ENCODE measurements at places on chromosomes 7 and 10.

DNA sequence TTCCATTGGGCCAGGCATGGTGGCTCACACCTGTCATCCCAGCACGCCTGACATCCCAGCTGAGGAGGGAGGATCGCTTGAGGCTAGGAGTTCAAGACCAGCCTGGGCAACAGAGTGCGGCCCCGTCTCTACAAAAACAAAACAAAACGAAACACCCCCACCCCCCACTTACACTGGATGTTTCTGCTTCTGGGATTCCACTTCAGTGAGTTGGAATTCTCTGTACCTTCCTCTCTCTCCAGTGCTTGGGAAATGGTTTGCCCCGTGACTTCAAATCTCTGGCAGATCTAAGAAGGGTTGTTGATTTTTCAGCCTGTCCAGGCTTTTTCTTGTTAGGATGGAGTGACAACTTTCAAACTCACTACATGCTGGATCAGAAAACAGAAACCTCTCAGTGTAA, 106.9 kb downstream of the ANLN start:
- H3K27ac ChIP-seq = peak overlapping the region; percentile 80

DNA sequence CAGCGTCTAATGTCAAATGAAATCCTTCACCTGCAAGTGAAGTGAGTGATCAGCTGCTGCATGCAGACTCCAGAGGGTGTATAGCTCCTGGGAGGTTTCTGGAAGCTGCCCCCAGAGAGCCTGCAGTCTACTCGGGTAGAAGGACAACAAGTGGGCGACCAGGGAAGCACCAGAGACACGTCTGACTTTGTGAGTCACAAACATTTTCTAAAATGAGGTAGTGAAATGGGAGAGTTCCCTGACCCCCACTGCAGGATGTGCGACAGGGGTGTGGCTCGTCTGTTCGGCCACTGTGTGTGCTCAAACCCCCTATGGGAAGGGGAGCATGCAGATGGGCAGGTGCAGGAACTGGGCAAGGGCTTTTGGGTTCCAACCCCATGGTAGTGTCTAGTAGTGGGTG, 177.1 kb upstream of the PRKCQ start:
- DNase-seq = no peak
- no peaks in the 10 kb centered on the region for H3K4me1 ChIP-seq
- no peak overlapping the region for H3K4me3 ChIP-seq

DNA sequence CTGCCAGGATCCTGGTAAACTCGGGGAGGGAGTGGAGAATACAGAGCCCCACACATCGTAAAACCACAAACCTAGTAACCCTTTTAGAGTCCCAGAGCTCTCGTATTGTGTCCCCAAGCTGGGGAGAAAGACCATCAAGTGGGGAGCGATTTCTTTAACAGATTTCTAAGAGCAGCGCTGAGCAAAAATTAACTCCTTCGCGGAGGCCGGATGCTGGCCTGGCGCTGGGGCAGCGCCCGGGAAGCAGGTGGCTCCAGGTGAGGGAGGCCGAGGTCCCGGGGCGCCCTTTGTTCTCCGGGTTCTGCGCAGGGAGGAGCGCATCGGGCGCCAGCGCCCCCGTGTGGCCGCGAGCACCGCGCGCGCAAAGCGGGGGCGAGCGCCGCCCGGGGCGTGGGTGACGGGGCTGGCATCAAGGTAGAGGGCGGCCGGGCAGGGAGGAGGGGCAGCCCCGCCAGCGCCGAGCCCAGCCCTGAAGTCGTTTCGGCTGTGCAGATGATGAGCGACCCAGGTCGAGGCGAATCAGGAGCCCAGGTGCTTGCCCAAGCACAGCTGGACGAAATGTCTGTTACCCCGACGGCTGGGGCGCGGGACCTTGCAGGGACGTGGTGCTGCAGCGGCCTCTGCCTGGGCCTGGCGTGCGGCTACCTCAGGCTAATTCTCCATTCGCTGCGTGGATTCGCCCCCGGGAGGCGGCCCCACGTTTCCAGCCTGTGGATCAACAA, 10.4 kb upstream of the FGFR2 start:
- peaks cover 19% of the 10 kb centered on the region for H3K4me1 ChIP-seq
- peak; percentile 54 for DNase-seq
- H3K27me3 ChIP-seq = no peaks in the 10 kb centered on the region
- peak overlapping the region; percentile 56 for H3K4me3 ChIP-seq

- no peaks in the 10 kb centered on the region for H3K27me3 ChIP-seq
- DNase-seq = no peak
- no peaks in the 10 kb centered on the region for H3K36me3 ChIP-seq
- H3K4me3 ChIP-seq = no peak overlapping the region
- peaks cover 25% of the 10 kb centered on the region for H3K4me1 ChIP-seq
Measured at GRCh38 chr7:105350906-105351305, 37.8 kb downstream of the SRPK2 start.

DNA sequence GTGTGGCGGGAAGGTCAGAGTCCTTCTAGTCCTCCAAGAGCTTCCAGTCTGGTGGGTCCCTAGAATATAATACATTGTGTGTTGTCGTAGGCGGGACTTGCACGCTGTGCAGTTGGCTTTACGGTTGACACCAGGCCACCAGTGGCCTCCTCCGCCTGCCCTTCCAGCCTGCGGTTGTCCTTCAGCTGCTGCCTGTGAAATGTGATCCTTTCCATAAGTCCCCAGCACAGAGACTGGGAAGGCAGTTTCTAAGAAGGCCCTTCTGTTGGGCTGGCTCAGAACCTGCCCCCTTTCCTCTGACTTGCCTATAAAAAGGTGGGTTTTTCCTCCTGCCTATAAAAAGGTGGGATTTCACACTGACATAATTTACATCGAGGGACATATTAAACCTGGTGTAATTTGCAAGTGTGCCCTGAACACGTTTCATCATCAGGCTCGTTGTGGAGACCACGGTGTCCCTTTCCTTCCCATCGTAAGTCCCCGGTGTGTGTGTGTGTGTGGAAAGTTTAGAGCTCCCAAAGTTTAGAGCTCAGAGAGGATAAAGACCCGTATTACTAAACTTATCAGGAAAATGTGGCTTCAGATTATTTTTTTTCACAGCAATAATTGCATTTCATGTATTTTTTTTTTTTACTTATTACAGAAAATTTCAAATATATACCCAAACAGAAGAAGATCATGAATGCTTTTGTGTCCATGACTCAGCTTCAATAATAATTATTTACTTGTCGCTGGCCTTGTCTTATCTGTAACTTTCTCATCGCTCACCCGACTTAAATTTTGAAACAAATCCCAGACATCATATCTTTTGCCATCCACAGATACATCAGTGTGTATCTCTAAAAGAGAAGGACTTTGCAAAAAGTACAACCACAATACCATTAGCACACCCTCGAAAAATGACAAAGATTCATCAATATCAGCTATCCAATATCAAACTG, 45.1 kb downstream of the CUX1 start:
- H3K4me1 ChIP-seq = peaks cover 14% of the 10 kb centered on the region
- no peak overlapping the region for H3K4me3 ChIP-seq
- no peaks in the 10 kb centered on the region for H3K36me3 ChIP-seq
- H3K27me3 ChIP-seq = no peaks in the 10 kb centered on the region
- no peak for DNase-seq
- H3K27ac ChIP-seq = no peak overlapping the region

GRCh38 chr10:17053513-17053912, 76.1 kb downstream of the CUBN start:
- H3K4me3 ChIP-seq = no peak overlapping the region
- no peak for DNase-seq
- H3K36me3 ChIP-seq = no peaks in the 10 kb centered on the region
- H3K27me3 ChIP-seq = no peaks in the 10 kb centered on the region
- no peak overlapping the region for H3K27ac ChIP-seq

DNA sequence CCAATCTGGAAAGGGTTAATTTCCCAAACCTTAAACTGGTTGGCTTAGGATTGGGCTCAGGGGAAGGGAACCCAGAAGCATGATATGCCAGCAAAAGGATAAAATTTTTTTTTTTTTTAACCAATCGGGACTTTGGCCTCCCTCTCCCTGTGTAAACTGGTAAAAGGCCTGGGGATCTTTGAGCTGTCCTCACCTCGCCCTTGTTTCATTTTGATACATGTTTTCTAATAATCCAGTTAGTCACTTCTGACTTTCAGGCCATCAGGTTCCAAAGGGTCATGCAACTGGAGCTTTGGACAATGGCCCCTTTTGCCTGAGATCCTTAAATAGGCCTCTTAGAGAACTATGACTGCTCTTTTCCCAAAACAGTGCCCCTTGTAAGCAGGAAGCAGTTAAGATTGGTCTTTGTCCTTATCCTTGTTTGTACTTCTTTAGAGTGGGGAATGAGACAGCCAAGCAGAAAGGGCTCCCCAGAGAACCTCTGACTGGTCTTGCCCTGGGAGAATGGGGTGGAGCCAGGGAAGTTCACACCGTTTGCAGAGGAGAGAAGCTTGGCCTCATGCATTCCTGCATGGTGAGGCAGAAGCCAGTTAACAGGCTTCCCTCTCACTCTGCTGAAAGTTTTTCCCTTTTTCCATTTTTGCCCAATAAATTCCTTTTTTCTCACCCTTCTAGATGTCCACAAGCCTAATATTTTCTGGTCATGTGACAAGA, 424.2 kb upstream of the CNTNAP2 start:
- no peaks in the 10 kb centered on the region for H3K36me3 ChIP-seq
- peaks cover 16% of the 10 kb centered on the region for H3K27me3 ChIP-seq
- DNase-seq = peak; percentile 14
- no peak overlapping the region for H3K4me3 ChIP-seq
- peaks cover 6% of the 10 kb centered on the region for H3K4me1 ChIP-seq
- no peak overlapping the region for H3K27ac ChIP-seq

DNA sequence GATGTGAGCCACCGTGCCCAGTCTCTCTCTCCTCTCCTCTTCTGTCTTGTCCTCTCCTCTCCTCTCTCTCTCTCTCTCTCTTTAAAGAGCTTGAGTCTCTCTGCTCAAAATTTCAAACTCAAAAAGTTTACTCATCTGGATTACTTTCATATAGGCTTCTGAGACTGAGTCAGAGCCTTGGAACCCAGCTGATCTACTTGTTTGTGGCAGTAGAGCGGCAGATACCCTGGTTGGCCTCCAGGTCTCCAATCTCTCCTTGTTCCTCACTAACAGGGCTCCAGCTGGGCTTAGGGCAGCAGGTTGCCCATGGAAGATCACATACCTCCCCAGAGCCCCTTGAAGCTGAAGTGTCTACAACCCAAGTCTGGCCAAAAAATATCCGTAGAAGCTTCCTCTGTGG, 51.0 kb downstream of the HHEX start:
- no peaks in the 10 kb centered on the region for H3K36me3 ChIP-seq
- no peaks in the 10 kb centered on the region for H3K4me1 ChIP-seq
- H3K27me3 ChIP-seq = peaks cover 30% of the 10 kb centered on the region

GRCh38 chr10:81847675-81848074, 27.3 kb upstream of the NRG3 start:
- no peak for DNase-seq
- H3K4me1 ChIP-seq = no peaks in the 10 kb centered on the region
- H3K36me3 ChIP-seq = no peaks in the 10 kb centered on the region
- H3K27ac ChIP-seq = no peak overlapping the region
- no peak overlapping the region for H3K4me3 ChIP-seq

DNA sequence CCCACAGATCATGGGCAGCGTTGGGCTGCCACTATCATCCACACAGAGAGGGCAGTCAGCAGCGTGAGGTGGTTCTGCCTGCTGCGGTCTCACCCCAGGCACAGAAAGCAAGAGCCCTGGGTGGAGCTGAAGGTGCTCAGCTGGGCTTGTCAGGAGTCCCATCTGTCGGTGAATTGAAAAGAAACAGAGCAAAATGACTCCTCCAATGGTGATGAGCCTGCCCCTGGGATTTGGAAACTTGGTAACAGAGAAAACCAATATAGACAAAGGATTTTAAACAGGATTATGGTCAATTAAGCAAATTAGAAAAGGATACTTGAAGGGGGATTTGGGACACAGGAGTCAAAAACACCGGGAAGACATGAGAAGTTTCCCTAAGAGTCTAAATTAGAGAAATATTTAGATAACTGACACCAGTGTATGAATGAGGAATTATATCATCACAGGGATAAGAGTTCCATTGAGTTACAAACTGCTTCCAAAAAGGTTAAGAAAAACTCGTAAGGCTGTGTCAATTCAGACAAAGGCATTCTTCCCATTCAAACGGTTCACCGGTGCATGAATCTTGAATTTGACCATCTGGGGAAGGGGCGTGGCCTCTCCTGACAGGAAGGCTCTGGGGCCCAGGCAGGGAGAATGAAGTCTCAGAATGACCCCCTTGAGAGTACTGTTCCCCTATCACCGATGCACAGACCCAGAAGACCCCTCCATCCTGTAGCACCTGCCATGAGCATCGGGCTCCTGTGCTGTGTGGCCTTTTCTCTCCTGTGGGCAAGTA, 70.0 kb upstream of the PRSS58 start:
- H3K36me3 ChIP-seq = no peaks in the 10 kb centered on the region
- no peak for DNase-seq
- no peak overlapping the region for H3K27ac ChIP-seq
- H3K27me3 ChIP-seq = peaks cover 42% of the 10 kb centered on the region
- H3K4me3 ChIP-seq = no peak overlapping the region

GRCh38 chr7:134155206-134155605, 28.1 kb downstream of the LRGUK start:
- no peak for DNase-seq
- H3K4me1 ChIP-seq = no peaks in the 10 kb centered on the region
- H3K27me3 ChIP-seq = peaks cover 12% of the 10 kb centered on the region
- H3K4me3 ChIP-seq = no peak overlapping the region

Measured in MCF 10A (cell line).